ENCODE measurements at places on chromosomes 12 and 14.

DNA sequence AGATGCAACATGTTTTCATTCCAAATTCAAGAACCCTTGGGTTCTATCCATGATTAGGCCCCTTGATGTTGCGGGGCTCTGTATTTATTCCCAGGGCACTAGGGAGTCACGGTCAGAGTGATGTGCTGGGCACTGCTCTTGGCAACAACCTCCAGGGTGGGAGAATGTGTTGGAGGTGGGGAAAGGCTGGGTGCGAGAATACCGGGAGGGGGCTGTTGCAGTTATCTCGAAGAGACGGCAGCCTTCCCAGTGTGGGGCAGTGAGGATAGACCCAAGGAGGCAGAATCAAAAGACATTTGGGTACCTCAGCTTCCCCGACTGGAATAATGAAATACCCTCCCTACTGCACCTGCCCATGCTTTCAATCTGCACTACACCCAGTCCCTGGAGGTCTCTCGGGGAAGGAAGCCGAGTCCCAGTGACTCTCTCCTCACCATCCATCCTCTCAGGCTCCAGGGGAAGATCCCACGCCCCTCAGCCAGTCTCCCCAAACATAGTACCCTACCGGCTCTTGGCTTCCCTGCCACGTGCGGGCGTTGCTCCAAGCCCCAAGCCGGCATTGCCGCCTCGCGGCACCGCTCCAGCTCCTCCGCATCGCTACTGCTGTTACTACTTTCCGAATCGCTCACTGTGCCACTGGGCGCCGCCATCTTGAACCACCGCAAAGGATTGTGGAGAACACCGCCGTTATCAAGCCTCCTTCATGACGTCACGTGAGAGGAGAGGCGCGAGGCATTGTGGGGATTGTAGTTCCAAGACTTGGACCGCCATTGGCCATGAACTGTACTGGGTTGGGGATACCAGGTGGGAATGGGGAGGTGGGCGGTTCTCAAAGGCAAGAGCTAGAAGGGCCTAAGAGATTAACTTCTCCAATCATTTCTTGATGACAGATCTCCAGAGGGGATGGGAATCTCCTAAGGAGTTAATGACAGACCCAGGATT, at the start of gene C12orf43:
TSS of gene C12orf43 (minus strand) at position 663 of the 942 bp plus-strand sequence. CDS start at position 650, 13 bp downstream.
- DNase-seq = peak; percentile 88

GRCh38 chr14:57871459-57872080, 5.7 kb upstream of the SLC35F4 start:
- DNase-seq = peak; percentile 53

DNA sequence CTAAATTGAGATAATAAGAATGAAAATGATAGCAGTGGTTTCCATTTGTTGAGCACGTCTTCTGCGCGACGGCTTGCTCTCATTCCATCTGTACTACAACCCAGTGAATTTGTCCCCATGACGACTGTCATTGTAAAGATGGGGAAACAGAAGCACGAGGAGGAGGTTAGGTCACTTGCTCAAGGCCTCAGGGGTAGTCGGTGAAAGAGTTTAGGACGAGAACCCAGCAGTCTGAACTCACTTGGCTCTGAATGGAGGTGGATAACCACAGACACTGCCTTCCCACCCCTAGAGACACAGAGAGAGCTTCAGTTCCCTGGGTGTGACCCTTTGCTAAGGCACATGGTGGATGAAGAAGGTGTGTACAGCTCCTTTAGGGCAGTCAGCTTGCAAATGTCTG, 30.9 kb upstream of the PLEKHG3 start:
- no peak for DNase-seq

DNA sequence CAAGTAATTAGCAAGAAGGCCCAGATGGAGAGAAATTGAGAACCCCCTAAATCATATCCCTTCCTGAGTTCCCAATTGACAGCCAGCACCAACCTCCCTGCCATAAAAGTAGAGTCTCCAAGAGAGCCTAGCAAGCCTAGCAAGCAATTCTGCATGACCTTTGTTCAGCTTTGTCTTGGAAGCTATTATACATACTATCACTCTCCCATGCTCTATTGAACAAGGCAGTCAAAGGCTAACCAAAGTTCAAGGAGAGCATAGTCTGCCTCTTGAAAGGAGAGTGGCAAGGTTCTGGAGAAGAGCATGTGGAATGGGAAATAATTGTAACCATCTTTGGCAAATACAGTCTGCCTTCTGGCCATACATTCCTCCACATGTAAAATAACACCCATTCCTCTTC, 7.8 kb downstream of the ACOT4 start:
- DNase-seq = no peak

DNA sequence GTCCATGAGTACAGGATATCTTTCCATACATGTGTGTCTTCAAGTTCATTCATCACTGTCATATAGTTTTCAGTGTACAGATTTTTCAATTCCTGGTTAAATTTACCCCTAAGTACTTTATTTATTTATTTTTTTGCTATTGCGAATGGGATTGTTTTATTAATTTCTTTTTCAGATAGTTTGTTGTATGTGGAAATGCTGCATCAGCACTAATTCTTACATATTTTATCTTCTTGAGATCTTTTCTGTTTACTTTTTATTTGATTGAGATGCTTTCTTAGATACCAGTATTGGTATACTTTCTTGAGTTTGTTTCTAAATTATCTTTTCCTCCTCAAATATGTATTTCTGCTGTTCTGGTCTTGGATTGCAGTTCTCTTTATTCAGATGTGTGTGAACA, 148.9 kb downstream of the RGS6 start:
- DNase-seq = no peak

DNA sequence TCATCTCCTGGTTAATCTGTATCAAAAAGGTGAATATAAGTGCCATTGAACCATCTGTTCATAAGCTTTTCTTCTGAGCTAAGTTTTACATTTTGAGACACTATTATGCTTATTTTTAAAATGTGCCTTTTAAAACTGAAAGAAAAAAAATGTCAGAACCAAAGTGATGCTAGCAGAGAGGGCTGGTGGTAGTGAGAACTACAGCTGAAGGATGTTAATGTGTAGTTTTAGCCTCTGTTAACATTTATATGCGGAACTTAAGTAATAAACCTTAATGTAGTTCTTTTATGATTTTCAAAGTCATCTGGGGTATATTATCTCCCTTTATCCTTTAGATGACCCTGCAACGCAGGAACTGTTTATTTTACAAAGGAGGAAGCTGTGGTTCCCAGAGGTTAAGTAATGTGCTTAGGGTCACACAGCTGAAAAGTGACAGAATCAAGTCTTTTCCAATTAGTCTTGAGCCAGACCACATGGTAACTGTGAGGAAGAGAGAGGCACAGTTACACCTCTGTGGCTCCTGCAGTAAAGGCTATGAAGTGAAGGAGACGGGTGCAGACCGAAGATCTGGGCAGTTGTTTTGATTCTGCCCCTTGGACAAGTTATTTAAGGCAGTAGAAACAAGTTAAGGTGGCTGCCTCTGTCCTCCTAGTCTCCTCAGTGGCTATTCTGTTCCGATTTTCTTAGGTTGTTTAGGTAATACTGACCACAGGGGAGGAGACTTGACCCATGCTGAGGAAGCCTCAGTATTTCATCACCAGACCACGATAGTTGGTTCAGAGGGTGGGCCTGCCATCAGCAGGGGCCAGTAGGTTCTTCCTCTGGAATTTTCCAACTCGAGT, 23.9 kb downstream of the GNG2 start:
- peak; percentile 96 for DNase-seq

DNA sequence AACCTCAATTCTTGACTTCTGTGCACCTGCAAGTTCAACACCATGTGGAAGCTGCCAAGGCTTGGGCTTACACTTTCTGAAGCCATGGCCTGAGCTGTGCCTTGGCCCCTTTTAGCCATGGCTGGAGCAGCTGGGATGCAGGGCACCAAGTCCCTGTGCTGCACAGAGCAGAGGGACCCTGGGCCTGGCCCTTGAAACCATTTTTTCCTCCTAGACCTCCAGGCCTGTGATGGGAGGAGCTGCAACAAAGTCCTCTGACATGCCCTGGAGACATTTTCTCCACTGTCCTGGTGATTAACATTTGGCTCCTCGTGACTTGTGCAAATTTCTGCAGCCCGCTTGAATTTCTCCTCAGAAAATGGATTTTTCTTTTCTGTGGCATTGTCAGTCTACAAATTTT, 132.4 kb downstream of the TPH2 start:
- no peak for DNase-seq

- DNase-seq = no peak
Observed at GRCh38 chr14:77603654-77604255, 12.7 kb downstream of the SPTLC2 start.

GRCh38 chr12:126768517-126768916, 1498.5 kb upstream of the TMEM132C start:
- DNase-seq = no peak

- DNase-seq = no peak
Observed at GRCh38 chr12:107365703-107366102, 272.4 kb upstream of the CRY1 start.

DNA sequence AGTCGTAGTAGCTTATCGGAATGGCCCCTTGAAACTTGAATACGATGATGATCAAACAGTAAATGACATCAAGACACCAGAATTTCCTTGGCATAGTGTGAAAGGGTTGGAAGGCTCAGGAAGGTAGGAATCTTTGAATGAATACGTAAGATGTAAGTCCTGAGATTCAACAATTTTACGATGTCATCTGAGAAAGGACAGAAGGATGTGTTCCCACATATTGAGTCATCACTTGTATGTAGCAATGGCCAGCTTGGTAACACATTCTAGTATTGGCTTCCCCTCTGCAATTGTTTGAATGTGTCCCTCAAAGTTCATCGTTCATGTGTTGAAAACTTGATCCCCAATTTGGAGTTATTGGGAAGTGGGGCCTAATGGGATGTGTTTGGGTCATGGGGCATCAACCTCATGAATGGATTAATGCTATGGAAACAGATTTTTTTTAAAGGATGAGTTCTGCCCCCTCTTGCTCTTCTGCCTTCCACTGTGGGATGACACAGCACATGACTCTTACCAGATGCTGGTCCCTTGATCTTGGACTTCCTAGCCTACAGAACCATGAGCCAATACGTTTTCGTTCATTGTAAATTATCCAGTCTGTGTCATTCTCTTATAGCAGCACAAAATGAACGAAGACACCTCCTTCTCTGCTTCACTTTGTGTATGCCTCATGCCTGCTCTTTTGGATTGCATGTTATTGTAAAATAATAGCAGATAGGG, 284.6 kb downstream of the BCAT1 start:
- peak; percentile 61 for DNase-seq

- DNase-seq = no peak
Observed at GRCh38 chr14:104601786-104602185, 2.8 kb downstream of the TMEM179 start.

DNA sequence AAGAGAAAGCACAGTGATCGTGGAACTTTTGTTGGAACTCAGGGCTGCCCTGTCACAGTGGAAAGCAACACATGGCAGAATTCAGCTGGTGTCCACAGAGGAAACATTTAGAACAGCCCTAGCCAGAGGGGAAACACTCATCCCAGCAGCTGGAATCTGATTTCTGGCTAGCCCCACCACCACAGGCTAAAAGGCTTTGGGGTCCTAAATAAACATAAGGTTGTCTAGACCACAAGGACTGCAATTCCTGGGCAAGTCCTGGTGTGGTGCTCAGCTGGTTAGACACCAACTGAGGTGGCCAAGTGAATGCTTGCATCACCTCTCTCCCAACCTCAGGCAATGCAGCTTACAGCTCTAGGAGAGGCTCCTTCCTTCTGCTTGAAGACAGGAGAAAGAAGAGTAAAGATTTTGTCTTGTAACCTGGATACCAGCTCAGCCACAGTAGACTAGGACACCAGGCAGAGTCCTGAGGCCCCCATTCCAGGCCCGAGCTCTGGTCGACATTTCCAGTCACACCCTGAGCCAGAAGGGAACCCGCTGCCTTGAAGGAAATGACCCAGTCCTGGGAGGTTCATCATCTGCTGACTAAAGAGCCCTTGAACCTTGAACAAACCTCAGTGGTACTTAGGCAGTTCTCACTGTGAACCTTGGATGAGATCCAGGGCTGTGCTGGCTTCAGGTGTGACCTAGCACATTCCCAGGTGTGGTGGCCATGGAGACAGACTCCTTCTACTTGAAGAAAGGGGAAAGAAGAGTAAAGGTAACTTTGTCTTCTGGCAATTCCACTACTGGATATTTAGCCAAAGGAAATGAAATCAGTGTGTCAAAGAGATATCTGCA, 85.4 kb upstream of the PLXNC1 start:
- no peak for DNase-seq

DNA sequence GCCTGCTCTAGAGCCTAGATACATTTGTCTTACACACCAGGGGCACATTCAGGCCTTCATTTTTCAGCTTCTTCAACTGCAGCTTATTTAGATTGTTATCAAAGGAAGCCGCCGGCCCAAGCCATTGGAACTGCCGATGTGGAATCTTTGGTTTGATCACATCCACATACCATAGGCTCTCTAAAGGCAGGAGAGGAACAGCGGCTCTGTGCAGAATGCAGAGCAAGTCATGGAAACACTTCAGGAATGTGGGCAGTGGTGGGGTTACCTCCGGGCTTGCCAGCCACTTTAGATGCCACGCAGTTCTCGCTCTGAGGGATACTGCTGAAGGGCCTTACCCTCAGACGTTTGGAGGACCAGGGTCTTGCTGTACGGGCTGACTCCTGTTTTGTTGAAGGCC, 53.4 kb upstream of the PYGL start:
- no peak for DNase-seq

- no peak for DNase-seq
Observed at GRCh38 chr14:64856529-64857445, 22.9 kb downstream of the SPTB start.

DNA sequence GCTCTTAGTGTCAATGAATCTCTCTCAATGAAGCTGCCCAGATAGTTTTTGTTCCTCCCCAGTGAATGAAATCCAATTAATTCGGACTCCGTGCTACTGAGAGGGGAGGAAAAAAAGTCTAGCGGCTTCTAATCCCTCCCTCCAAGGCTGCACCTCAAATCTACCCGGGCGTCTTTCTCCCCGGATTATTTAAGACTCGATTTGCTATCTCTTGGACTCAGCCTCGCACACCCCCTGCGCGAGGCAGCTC, 134 bp downstream of the DUSP6 start:
- DNase-seq = no peak

GRCh38 chr12:116122628-116123027, 154.9 kb downstream of the MED13L start:
- DNase-seq = no peak

DNA sequence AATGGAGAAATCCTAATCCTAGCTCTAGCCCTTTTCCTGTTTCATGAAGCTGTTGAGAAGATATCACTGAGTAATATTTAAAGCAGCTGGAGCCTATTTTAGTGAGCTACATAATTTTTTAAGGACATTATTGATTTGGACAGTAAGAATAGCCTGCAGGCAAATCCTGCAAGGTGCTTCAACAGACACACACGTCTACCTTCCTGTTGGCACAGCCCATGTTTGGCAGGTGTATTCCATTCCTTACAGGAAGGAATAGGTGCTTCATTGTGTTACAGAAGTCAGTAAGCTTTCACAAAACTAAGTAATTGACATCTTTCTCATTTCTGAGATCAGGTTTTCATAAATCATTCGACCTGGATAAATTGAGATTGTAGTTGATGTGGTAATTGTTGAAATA, 50.6 kb downstream of the FOXA1 start:
- no peak for DNase-seq

- no peak for DNase-seq
Observed at GRCh38 chr12:95739561-95740313, 50.8 kb downstream of the NTN4 start.

GRCh38 chr14:102390064-102390855, 27.5 kb downstream of the TECPR2 start:
- DNase-seq = peak; percentile 65
